Kidney (tissue), 22 donors: ENCODE measurements at places on chromosomes 5 and 9. TPM values are rescaled to one million over a fixed set of nuclear protein-coding genes. Genes with fewer than 3 reads are reported as not detected.

Gene RANBP17
- total RNA-seq = 15.4 TPM

Gene AFAP1L1
- 14.8 TPM for total RNA-seq

Gene CDX1
- not detected for total RNA-seq

Gene TRAF2
- total RNA-seq = 16.9 TPM

Gene ARID3C
- total RNA-seq = not detected

Gene HACD4
- 2.9 TPM for total RNA-seq

Gene FAM153A
- total RNA-seq = 13.4 TPM

Gene DMRTA1
- total RNA-seq = 2.3 TPM

Gene EMB
- 25.0 TPM for total RNA-seq

Gene ALDH7A1
- total RNA-seq = 51.8 TPM

Gene PLCXD3
- 11.7 TPM for total RNA-seq

Gene INPP5E
- 14.0 TPM for total RNA-seq
